ENCODE measurements at places on chromosomes 7 and 10.

DNA sequence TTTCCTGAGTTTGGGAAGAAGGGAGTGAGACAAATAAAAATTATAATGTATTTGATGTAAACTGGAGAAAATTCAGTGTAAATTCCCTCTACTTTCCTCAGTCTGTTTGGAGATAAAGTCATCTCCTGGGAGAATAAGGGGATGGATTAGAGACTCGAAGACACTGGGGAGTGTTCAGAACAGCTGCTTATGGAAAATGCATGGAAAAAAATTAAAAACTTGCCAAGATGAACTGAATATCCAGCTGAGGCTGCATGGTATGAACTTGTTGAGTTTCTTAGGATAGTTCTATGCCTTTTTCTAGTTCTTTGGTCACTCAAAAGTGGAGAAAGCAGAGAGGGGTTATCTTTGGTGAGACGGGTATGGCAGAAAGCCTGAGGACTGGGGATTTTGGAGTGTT lies 210.5 kb downstream of the BICC1 start:
- DNase-seq = no peak

DNA sequence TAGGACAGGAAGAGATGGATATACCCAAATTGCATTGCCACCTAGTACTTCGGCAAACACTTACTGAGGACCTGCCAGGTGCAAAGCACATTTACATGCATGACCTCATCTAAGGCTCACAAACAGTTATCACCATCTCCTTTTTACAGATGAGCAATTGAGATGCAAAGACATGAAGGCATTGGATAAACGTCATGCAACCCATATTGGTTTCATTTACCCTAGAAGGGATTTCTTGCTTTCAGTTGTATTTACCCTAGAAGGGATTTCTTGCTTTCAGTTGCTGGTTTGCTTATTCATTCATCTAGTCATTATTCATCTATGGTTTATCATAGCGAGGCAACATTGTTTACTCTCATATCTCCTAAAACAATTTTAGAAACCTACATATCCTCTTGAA lies 52.2 kb downstream of the STEAP1B start:
- no peak for DNase-seq

GRCh38 chr10:79496896-79497295 lies 15.4 kb upstream of the EIF5AL1 start:
- no peak for DNase-seq

DNA sequence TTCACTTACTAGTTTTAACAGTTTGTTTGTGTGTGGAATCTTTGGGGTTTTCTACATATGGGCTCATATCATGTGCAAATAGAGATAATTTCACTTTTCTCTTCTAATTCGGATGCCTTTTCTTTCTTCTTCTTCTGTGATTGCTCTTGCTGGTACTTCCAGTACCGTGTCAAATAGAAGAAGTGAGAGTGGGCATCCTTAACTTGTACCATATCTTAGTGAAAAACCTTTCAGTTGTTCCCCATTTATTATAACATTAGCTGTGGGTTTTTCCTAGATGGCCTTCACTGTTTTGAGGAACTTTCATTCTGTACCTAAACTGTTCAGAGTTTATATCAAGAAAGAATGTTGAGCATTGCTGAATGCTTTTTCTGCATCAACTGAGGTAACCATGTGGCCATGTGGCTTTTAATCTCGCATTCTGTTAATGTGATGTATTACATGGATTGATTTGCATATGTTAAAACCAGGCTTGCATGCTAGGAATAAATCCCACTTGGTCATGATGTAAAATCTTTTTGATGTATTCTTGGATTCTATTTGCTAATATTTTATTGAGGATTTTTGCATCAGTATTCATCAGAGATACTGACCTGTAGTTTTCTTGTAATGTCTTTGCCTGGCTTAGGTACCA lies 78.7 kb downstream of the FAM107B start:
- DNase-seq = peak; percentile 78

GRCh38 chr7:69526570-69526969 lies 71.7 kb upstream of the AUTS2 start:
- DNase-seq = no peak

- DNase-seq = no peak
Observed at GRCh38 chr7:54978364-54979116, 40.3 kb upstream of the EGFR start.

- DNase-seq = no peak
Observed at GRCh38 chr10:9069136-9069535, 1014.6 kb downstream of the GATA3 start.

DNA sequence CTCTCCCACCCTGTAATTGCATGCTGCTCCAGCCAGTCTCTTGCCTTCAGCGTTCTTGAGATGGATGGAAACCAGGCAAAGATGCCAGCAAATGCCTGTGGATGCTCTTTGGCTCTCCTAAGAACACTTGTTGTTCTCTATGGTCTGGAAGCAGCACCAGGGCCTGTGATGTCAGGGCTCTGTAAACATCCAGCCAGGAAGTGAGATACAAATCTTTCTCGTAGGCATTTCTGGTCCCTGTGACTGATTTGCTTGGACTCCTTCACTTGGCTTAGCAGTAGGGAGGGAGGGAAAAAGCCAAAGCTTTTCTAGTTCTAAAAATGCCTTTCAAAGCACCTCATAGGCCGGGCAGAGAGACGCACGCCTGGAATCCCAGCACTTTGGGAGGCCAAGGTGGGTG lies 201.3 kb downstream of the REEP3 start:
- DNase-seq = no peak

- no peak for DNase-seq
Observed at GRCh38 chr10:24277771-24278170, 68.8 kb downstream of the KIAA1217 start.

Data from suppressor macrophage treated with lipopolysaccharide for 1 hour (primary cell).